Activated CD4-positive, alpha-beta T cell treated with anti-CD3 and anti-CD28 coated beads, Interleukin-2, amount 50 U/mL, for 24 hours (primary cell): ENCODE measurements at places on chromosomes 2 and 18.

DNA sequence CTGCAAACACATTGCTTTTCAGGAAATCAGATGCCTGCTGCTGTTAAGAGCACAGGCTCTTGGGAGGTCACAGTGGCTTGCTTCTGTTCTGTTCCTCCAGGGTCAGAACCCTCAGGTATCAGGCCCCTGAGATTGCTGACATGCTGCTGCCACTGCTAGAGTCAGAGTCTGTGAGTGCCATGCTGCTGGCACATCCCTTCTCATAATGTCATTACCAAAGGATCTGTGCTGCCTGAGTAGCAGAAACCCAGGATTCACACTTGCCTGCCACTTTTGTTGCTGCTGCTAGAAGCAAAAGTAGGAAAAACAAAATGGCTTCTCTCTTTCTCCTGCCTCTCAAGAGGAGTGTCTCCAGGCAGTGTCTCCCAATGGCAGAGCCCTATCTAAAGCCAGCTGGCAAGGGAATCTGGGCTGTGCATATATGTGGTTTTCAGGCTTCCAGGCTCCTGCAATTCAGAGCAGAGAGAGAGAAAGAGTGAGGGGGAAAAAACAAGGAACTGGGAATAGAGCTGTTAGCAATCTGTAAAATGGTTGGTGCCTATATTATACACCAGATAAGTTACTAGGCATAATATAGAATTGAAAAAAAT is 180.3 kb downstream of the MYCN start:
- DNase-seq = no peak

- DNase-seq = no peak
Observed at GRCh38 chr18:45663403-45664045, 48.2 kb downstream of the SLC14A2 start.

GRCh38 chr18:56460581-56460980 is 177.8 kb downstream of the TXNL1 start:
- no peak for DNase-seq

GRCh38 chr2:136059036-136059472 is 58.9 kb downstream of the CXCR4 start:
- DNase-seq = no peak

GRCh38 chr2:5751873-5752482 is 59.8 kb downstream of the SOX11 start:
- DNase-seq = no peak

- no peak for DNase-seq
Observed at GRCh38 chr2:127095367-127095641, 11.7 kb downstream of the BIN1 start.

GRCh38 chr2:231940795-231941194 is 14.6 kb upstream of the NPPC start:
- no peak for DNase-seq

DNA sequence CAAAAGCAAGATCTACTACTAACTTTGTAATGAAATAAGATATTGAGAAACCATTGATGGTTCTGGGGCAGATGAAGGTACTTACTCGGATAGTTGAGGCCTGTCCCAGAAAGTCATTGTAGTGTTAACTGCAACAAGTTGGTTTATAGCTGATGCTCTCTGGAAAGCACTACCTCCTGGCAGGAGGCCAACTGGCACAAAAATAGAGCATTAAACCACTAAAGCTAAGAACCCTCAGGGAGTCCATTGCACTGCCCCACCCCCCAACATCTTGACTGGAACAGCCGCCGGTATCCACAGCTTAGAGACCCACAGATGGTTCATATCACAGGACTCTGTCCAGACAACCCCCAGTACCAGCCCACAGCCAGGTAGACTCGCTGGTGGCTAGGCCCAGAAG is 552.5 kb upstream of the CRIM1 start:
- DNase-seq = no peak

GRCh38 chr2:2879071-2879470 is 498.5 kb downstream of the EIPR1 start:
- DNase-seq = no peak

DNA sequence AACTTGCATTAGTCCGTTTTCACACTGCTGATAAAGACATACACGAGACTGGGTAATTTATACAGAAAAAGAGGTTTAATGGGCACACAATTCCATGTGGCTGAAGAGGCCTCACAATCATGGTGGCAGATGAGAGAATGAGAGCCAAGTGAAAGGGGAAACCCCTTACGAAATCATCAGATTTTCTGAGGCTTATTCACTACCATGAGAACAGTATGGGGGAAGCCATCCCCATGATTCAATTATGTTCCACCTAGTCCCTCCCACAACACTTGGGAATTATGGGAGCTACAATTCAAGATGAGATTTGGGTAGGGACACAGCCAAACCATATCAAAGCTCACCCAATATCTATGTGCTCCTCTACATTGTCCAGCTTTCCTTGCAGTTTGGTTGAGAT is 16.0 kb upstream of the SERPINE2 start:
- DNase-seq = no peak

- DNase-seq = no peak
Observed at GRCh38 chr2:219946529-219946928, 319.1 kb downstream of the SLC4A3 start.

DNA sequence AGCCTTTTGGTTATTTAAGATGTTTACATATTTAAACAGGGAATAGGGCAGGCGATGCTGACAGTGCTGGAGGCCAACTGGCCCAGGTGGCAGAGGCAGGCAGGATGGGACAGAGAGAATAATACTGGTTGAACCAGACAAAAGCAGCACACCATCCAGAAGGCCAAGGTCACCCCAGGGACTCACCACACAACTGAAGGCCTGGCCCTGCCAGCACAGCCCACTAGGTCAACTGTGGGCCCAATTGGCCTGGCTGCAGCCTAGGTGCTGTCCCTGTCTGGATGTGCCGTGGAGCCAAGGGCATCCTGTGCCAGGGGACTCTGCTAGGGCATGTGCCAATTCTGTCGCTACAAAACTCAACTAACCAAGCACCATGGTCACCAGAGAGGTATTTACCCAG is 69.2 kb downstream of the RNF152 start:
- DNase-seq = no peak

- no peak for DNase-seq
Observed at GRCh38 chr18:60935041-60935910, 398.0 kb upstream of the CDH20 start.

DNA sequence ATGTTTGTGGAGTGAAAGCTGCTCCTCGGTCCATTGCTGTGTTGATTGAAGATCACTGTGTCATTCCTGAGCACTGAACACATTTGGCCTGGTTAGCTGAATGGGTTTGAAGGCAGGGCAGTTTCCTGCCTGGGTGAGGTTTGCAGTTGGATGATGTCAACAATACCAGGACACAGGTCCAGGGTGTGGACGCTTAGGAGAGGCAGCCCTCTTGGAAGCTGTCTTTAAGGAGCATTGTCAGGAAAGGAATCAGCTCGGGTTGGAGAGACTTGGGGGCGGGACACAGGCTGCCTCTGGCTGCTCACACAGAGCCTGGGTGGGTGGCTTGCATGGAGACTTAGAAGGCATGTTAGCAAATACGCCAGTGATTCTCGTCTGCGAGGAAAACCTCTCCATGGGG is 237.7 kb downstream of the SEPTIN10 start:
- no peak for DNase-seq

- no peak for DNase-seq
Observed at GRCh38 chr2:102033031-102033749, 41.4 kb downstream of the IL1R2 start.

GRCh38 chr2:66566726-66567399 is 131.9 kb downstream of the MEIS1 start:
- DNase-seq = no peak

- no peak for DNase-seq
Observed at GRCh38 chr2:143852759-143853158, 667.2 kb downstream of the ZEB2 start.

DNA sequence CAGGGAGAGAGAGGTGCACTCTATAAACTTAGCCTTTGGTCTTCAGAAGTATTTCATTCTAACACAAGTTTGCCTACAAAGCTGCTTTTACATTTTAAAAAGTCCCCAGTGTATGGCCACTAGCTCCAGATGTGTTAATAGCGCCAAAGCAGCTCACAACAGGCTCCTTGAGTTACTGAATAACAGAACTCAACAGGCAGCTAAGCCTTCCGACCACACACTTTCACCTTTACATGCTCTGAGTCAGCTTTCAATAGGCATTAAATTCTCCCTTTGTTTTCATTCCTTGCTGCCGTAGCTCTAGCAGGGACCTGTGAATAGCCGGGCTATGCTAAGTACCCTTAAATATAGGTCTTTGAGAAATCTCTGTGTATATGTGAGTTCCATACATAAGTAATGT is 262.8 kb upstream of the PARD3B start:
- no peak for DNase-seq

DNA sequence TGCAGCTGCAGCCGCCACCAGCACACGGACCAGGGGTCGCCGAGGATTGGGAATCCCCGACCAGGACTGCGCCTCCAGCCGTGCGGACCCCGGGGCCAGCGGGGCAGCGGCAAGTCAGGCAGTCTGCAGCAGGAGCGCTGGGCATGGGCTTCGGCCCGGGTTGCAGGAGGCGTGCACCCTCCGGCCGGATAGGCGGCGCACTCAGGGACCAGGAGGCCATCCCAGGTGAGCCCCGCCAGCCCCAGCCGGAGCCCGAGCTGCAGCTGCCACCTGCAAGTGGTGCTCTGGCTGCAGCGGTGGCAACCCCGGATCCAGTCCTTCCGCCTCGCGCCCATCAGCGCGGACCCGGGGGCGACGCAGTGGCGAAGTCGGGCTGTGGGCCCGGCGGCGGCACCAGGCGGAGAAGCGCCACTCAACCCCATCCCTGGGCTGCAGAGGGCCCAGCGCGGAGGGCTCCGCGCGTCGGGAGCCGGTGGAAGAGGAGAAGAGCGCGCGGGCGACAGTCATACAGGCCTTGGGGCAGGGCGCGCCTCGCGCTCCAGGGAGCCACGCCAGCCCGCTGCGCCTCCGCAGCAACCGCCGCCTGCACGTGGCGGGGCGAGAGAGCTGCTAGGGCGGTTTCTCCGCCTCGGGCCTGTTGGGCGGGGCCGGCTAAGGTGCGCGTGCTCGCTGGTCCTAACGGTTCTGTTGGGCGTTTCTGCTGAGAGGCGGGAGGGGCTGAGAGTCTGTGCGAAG is 73.8 kb downstream of the RPIA start:
- DNase-seq = no peak

- no peak for DNase-seq
Observed at GRCh38 chr2:112149866-112150435, 11.8 kb downstream of the FBLN7 start.

DNA sequence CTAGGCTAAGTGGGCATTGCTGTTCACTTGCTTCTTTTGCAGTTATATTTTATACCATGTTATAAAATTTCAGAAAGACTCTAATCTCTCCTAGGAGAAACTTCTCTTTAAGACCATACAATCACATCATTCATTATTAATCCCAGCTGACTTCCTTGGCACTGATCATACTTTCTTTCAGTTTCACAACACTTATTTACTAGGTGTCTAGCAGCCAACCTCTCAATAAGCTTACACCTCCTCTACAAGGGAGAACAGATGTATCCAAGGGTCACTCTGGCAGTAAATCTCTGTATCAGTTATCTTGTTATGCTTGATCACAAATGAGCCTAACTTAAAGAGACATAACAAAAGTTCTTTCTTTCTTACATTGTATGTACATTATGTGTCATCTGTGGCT is 69.8 kb upstream of the EPB41L5 start:
- no peak for DNase-seq

GRCh38 chr2:9095226-9095625 is 91.7 kb upstream of the MBOAT2 start:
- no peak for DNase-seq

GRCh38 chr2:60934165-60934722 is 52.9 kb downstream of the REL start:
- DNase-seq = no peak

- DNase-seq = no peak
Observed at GRCh38 chr2:151937966-151938365, 109.7 kb upstream of the ARL5A start.

- DNase-seq = no peak
Observed at GRCh38 chr2:150160058-150160457, 327.4 kb downstream of the RND3 start.

DNA sequence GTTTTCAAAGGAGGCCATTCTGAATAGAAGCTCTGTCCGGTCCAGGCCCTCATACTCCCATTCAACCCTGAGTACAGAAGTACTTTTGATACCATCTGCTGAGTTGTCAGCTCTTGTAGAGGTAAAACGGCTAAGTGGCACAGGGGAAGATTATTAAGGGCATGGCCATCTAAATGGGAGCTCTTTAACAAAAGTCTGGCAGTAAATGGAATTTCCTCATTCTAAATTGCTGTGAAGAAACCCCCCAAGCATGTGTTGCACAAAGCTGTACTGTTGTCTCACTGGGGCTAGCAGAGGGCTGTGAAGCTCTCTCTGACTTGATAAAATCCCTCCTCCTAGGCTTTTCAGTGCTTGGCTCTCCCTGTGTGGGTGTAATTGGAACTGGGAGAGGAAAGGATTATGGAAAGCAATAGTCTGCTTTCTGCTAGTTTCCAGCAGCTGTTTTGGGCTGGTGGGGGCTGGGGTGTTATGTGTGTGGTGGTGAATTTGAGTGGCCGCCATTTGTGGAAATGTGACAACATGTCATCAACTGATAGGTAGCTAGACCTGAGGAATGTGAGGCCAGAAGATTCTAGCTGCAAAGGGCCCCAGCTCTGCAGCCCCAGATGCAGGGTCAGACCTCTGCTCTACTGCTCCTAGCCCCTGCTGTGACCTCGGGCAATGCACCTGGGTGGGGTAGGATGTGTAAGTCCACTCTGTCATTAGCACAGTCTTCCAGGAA is 65.1 kb downstream of the MAP4K4 start:
- DNase-seq = no peak

DNA sequence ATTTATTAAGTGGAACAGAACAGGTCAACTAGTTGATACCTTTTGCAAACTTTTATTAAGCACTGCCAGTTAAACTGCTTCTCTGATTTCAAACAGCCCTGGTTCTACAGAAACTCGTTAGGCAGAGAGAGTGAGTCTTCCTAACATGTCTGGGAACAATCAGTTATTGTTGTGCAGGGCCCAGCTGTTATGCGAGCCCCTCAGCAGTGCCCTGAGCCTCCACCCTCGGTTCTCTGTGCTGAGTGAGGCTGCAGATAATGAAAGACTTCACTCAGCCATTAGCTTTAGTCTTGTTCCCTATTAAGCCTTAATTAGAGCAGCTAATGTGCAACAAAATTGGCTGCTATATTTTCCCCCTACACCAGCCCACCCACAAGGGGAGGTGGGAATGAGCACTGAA is 39.6 kb downstream of the KCTD18 start:
- no peak for DNase-seq

DNA sequence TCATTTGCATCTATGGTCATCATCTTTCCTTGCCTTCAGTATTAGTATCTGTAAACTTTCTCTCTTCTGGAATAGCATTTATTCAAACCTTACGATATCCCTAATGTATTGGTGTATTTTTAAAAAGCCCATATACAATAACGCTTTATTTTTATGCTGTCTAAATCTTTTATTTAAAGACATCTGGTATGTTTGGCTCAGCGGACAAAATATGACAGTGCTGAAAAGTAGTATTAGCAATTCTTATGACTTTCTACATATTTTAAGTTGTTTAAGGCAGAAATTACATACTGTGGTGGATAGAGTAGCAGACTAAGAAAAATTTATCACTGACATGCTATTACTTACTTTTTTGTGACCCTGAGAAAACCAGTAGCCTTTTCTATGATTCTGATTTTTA is 41.8 kb upstream of the SLC4A10 start:
- DNase-seq = no peak

DNA sequence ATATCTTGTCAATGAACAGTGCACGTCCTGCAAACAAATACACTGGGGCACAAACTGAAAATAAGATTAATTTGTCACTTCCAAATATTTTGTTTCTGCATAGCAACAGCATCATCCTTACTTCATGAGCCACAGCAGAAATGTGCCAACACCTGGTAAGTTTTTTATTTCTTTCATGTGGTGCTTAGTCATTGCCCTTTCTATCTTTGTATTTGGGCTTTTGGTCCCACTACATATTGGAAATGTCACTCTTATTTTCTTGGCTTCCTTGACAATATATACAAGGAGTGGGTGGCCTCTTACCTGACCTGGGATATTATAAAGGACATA is 208.0 kb downstream of the RBM43 start:
- no peak for DNase-seq
